ENCODE measurements at places on chromosomes 16 and 17.

- DNase-seq, result no peak
Observed at GRCh38 chr16:73289232-73289631, 241.3 kb upstream of the ZFHX3 start.

DNA sequence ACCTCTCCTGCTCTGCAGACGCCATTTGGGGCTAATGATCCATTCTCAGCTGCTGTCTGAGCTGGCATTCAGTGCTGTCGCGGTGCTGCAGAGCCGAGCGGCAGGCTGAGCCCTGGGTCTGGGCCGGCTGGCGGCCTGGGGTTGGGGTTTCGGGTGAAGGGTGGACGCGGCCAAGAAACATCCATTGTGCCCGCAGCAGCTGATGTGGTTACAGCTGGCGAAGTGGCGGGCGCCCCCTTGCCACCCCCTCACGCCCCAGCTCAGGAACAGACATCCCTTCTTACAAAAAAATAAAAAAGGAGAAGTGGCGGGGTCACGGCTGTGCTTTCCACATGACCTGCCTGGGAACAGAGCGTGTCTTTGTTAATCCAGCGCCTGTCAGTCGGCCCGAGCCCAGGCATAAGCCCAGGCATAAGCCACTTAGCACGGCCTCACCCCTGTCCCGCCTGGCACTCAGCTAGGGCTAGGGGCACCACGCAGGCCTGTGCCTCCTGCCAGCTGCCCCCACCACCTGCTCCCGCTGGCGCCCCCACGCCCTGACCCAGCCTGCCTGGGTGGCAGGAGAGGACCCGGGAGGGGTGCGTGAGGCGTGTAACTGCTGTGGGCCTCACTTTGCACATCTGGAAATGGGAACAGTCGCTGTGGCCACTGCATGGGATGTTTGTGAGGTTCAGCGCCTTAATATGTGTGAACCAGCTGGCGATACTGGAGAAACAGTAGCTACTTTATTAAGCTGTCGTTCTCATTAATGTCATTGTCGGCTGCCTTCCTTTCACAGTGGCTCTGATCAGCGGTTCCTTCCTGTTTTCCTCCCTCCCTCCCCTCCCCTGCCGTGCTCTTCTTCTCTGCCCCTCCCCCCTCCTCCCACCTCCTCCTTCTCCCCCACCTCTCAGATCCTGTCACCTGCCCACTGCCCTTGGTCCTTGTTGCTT is 197.7 kb upstream of the CIBAR2 start:
- DNase-seq, result no peak

- no peak for DNase-seq
Observed at GRCh38 chr17:12789075-12789480, 220 bp upstream of the ARHGAP44 start.

DNA sequence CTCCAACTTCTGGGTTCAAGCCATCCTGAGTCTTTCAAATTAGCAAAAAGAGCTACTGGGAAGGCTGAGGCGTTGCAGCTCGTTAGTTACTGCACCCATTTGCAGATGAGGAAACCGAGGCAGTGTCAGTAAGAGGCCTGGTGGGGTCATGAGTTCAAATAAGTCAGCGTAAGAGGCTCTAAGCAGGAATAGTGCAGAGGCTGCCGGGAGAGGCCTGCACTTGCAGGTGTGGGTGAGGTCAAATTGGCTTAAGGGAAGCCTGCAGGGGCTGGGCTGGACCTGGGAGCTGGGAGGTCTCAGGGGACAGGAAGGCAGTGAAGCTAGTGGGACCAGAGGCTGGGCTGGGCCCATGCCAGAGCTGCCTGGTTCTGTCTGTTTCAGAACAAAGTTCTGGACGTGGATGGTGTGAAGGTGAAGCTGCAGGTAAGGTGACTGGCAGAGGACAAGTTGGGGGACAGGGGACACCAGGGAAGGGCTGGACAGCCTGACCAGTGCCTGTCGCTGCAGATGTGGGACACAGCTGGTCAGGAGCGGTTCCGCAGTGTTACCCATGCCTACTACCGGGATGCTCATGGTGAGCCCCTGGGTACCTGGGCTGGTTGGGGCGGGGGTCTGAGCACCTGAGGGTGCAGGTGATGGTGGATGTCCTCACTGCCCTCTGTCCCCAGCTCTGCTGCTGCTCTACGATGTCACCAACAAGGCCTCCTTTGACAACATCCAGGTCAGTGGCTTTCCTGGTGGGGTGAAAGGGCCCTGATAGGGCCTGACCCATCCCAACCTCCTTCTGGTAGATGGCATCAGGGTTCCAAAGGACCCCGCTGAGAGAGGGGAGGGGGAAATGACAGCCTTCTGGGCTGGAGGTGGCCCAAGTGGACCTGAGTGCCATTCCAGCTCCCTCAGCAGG is 3.0 kb downstream of the RAB26 start:
- DNase-seq, result no peak

DNA sequence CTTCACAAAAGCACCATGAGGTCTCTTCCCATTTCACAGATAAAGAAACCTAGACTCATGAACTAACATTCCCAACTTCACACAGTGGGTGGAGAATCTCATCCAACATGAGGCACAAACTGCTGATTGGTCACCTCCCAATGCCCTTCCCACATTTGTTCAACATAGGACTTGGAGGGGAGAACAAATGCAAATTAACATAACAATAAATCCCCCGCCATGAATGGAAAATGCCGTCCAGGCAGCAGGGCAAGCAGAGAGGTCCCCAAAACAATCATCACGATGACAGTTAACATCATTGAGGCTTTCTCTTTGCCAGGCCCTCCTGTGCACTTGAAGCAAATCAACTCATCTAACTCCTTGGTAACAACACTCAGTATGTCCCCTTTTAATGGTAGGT is 185.3 kb downstream of the TMEM132E start:
- no peak for DNase-seq

Data from Panc1 (cell line).